ENCODE measurements at places on chromosomes 12 and 14.

- DNase-seq = no peak
Observed at GRCh38 chr12:113470871-113471618, 626 bp downstream of the LHX5 start.

GRCh38 chr12:110763583-110763982 lies 20.9 kb upstream of the PPP1CC start:
- DNase-seq = no peak

DNA sequence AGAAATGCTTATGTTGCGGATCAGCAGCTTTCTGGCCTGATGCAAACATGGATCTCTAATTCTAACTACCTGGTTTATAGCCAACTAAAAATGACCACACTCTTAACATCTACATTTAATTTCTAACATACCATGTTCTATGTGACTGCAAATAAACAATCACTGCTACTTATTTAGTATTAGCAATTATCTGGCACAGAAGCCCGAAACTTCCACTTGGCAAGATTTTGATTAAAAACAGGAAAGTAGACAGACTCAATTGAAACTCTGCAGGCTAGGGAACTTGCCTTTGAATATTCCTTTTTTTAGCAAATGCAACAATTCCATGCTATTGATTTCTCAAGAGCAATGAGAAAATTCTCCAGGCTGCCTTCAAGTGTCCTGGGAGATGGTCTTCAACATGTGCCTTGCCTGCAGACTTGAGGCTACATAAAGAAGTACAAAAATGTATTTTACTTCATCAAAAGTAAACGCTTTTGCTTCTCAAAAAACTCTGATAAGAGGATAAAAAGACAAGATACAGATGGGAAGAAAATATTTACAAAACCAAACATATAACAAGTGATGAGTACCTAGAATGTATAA lies 9.1 kb upstream of the TMCC3 start:
- no peak for DNase-seq

- no peak for DNase-seq
Observed at GRCh38 chr14:74296037-74296467, 6.7 kb downstream of the ABCD4 start.
